ENCODE measurements at places on chromosomes 3 and 15.

DNA sequence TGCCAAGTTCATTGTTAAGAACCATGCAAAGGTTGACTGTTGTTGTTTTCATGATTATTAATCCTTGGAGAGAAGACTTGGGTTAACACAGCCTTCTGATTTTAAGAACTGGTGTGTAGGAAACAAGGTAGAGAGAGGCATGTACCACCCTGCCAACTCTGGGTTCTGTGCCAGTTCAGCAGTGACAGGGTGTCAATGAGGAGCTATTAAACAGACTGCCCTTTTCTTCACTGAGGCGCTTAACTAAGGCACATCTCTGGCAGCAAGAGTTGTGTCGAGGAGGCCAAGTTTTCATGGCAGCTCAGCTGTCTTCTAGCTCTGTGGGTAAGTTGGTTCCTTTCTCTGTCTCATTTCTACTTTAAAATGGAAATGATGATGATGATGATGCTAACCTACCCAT, 117.6 kb downstream of the FEZF2 start:
- H3K27ac ChIP-seq: no peak overlapping the region
- H3K4me3 ChIP-seq: no peak overlapping the region
- no peaks in the 10 kb centered on the region for H3K27me3 ChIP-seq
- no peak for DNase-seq

- H3K27ac ChIP-seq: peak overlapping the region; percentile 91
- peaks cover 17% of the 10 kb centered on the region for H3K4me1 ChIP-seq
- no peaks in the 10 kb centered on the region for H3K36me3 ChIP-seq
- DNase-seq: peak; percentile 28
- H3K27me3 ChIP-seq: no peaks in the 10 kb centered on the region
These were observed 703 bp downstream of the PEAK1 start for GRCh38 chr15:77418966-77419835.

GRCh38 chr3:72271923-72272322, 487.0 kb upstream of the PROK2 start:
- H3K27ac ChIP-seq: no peak overlapping the region
- no peaks in the 10 kb centered on the region for H3K27me3 ChIP-seq
- no peak overlapping the region for H3K4me3 ChIP-seq

GRCh38 chr3:7400360-7400759, 539.4 kb downstream of the GRM7 start:
- no peak overlapping the region for H3K27ac ChIP-seq
- no peaks in the 10 kb centered on the region for H3K4me1 ChIP-seq
- H3K4me3 ChIP-seq: no peak overlapping the region
- H3K27me3 ChIP-seq: no peaks in the 10 kb centered on the region
- no peak for DNase-seq

GRCh38 chr15:74616996-74617395, 1.4 kb downstream of the CLK3 start:
- no peak overlapping the region for H3K27ac ChIP-seq
- no peaks in the 10 kb centered on the region for H3K27me3 ChIP-seq
- H3K4me3 ChIP-seq: peak overlapping the region; percentile 92
- peaks cover 46% of the 10 kb centered on the region for H3K36me3 ChIP-seq
- H3K4me1 ChIP-seq: peaks cover 11% of the 10 kb centered on the region
